ENCODE measurements at places on chromosomes 13 and 19.
A peak's percentile ranks its signal among the peaks of the same experiment; 100 is the strongest.

- DNase-seq = peak; percentile 81
Observed at GRCh38 chr19:10424011-10424637, 3.8 kb downstream of the PDE4A start.

DNA sequence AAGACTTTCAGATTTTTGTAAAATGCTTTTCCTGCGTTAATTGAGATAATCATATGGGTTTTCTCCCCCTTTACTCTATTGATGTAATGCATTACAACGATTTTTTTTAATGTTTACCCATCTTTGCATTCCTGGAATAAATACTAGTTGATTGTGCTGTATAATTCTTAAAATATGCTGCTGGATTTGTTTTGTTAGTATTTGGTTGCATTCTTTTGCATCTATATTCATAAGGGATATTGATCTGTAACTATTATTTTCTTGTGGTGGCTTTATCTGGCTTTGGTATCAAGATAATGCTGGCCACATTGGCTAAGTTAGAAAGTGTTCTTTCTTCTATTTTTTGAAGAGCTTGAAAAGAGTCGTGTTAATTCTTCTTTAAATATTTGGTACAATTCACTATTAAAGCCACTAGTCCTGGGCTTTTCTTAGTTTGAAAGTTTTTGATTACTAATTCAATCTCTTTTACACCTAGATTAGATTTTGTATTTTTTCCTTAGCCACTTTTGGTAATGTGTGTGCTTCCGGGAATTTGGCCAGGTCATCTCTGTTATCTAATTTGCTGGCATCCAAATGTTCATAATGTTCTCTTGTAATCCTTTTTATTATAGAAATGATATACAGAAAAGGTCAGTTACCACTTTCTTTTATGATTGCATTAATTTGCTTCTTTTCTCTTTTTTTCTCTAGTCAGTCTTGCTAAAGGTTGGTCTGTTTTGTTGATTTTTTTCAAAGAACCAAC lies 29.8 kb downstream of the KL start:
- DNase-seq = no peak

DNA sequence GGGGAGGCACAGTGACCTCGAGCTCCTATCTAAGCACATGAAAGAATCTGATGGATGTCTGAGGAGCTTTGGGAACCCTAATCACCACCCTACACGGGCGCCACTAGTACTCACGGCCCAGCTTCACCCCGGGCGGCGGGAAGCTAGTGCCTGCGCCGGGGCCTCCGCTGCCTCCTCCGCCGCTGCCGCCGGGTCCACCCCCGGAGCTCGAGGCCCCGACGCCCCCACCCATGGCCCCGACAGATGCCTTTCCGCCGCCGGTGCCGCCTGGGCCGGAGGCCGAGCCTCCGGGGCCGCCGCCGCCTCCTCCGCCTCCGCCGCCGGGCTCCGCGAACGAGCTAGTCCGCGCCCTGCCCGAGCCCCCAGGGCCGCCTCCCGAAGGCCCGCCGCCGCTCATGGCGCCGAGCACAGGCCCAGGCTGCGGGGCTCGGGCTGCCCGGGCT lies 312 bp downstream of the GSK3A start:
- DNase-seq = peak; percentile 35

DNA sequence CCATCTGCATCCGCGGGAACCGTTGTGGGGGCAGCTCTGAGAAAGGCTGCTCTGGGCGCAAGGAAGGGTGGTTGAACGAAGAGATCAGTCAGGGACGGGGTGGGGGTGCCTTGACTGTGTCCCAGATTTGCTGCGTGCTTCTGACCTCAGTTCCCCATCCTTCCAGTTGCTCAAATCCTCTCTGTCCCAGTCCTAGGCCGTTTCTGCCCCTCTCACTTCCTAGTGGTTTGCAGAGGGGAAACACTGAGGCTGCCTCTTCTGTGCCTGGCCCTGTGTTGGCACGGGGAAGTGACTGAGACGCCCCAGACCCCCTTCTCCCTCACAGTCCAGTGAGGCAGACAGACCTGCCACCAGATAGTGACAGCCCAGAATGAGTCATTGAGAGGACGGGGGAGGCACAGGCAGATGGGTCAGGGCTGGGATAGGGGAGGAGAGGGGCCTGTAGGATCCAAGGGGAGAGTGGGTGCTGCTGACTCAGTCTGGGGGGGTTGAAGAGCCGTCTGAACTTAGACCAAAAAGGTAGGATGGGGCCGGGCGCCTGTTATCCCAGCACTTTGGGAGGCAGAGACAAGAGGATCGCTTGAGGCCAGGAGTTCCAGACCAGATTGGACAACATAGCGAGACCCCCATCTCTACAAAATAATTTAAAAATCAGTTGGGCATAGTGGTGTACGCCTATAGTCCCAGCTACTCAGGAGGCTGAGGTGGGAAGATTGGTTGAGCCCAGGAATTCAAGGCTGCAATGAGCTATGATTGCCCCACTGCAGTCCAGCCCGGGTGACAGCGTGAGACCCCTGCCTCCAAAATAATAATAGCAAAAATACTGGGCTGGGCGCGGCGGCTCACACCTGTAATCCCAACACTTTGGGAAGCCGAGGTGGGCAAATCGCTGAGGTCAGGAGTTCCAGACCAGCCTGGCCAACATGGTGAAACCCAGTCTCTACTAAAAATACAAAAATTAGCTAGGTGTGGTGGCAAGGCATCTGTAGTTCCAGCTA lies 26.5 kb downstream of the NUMBL start:
- peak; percentile 22 for DNase-seq

DNA sequence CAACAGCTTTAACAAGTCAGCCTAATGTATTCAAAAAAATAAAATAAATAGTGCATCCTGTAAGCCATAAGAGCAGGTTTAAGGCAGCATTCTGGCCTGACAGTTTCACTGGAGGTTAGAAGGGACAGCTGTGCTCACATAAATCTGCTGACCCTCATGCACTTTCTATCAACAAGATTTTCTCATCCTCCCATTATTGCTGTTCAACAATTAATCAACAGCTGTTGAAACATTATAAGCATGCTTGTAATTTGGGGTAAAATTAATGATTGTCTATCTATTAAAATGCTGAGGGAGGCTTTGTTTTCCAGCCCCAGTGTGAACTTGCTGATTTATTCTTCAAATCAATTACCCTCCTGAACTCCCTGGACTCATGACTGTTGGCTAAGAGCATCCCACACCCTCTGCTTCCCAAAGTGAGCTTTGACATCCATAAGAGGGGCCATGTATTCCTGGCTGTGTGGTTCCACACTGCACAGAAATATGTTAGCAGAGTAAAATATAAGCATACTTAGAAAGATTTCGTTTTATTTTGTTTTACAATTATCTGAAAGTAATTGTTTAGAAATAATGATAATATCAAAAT lies 492.4 kb downstream of the EFNB2 start:
- DNase-seq = no peak

DNA sequence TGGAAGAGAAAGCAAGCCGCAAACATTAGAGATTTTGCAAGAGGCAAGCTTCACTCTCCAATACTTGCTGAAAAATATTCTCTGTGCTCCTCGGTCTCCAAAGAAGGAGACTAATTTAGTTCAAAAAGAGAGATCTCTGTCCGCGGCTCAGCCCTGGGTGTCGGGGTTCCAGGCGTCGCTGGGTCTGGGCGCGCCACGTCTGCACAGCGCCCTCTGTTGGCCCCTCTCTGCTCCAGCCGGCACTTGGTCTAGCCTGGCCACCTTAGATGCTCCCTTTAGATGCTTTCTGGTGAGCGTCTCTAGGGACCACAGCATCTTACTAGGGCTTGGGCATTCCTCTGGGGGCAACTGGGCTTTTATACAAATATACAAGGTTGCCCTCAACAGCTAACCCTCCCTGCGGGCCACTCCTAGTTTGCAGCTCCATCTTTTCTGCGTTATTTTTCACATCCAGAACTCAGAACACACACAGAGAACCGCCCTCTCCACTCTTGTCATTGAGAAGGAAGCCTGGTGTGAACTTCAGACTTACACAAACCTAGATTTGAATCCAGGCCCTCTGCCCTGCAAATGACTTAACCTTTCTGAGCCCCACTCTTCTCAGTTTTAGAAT lies 78.3 kb downstream of the CYSLTR2 start:
- peak; percentile 65 for DNase-seq

DNA sequence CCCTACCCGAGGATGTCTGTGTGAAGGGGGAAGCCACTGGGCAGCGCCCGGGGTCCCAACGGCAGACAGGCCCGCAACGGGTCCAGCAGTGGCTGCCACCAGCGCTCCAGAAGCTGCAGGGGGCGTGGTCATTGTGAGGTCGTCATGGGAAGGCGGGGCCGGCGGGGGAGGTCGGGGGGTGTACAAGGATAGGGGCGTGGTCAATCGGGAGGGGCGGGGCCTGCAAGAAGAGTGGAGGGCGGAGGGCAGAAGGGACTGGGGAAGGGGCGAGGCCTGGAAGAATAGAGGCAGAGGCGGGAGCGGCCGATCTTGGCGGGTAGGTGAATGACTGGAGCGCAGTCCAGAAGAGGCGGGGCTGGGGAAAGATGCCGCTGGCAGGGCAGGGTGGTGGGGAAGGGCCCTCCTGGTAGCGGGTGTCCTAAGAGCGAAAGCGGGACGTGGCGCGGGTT lies 4.4 kb downstream of the FUZ start:
- peak; percentile 92 for DNase-seq

- DNase-seq = no peak
Observed at GRCh38 chr13:108302279-108302678, 32.8 kb downstream of the TNFSF13B start.

DNA sequence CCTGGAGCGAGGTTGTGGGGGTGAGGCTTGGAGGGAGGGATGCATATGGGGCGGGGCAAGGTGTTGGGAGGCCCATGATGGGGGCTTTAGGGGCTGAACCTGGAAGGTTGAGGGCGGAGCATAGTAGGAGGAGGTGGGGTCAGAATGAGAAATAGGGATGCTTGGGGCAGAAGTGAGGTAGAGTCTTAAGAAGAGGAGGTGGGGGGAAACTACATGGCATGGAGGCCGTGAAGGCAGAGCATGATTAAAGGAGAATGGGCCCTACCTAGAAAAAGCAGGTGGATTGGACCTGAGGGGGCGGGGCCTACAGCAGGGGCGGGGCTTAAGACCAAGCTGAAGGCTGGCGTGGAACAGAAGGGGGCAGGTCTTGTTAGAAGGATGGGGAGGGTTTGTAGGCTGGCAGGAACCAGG lies 799 bp downstream of the NR1H2 start:
- peak; percentile 59 for DNase-seq

DNA sequence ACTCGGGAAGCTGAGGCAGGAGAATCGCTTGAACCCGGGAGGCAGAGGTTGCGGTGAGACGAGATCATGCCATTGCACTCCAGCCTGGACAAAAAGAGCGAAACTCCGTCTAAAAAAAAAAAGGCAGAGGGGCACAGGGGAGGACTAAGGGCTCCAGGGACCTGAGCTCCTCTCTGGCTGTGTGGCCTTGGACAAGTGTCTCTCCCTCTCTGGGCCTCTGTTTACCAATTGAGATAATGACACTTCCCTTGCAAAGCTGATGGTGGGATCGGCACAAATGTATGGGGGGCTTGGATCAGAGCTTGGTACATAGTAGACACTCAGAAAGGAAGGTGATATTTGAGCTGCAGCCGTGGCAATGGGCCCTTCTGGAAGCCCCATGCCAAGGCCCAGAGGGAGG lies 11.4 kb upstream of the SPACA4 start:
- no peak for DNase-seq

GRCh38 chr19:5281588-5281987 lies 59.0 kb downstream of the PTPRS start:
- DNase-seq = no peak

DNA sequence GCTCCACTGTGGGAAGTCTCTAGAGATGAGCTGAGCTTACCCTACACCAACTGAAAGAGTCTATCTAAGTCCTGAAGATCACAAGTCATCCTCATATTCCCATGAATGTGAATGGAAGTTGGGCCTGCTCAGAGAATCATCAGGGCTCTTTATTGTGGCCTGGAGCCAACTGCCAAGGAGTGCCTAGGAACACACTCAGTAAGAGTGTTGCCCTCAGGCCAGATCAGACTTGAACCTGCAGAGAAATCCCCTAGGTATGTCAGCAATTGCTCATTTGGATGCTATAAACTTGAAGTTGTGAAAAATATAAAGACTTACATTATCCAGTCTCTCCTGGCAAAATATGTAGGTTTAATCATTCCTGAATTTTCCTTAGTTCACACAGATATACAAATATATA lies 1070.2 kb downstream of the EFNB2 start:
- no peak for DNase-seq

- peak; percentile 20 for DNase-seq
Observed at GRCh38 chr13:44573790-44574465, 2.2 kb downstream of the TSC22D1 start.

DNA sequence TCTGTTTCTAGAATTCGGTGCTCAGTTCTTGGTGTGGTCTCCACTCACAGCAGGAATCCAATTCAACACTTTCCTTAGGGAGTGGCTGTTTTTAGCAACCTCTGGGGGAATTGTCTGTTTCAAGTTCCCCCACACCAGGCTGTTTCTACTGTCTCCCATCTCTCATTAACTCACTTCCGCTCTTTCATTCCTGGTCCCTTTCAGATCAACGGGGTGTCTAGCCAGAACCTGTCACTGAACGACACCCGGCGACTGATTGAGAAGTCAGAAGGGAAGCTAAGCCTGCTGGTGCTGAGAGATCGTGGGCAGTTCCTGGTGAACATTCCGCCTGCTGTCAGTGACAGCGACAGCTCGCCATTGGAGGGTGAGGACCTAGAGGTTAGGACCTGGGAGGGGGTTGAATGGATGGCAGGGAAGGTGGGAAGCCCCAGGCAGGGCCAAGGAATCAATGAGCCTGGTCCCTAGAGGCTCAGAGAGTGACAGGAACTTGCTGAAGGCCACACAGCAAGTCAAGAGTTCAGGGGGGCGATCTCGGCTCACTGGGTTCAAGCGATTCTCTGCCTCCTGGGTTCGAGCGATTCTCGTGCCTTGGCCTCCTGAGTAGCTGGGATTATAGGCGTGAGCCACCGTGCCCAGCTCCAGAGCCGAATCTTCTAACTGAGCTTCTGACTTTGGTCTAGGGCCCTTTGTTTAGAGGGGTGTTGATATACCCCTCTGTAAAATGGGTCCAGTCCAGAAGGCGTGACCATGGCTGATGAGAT lies 25.5 kb downstream of the TJP3 start:
- no peak for DNase-seq

DNA sequence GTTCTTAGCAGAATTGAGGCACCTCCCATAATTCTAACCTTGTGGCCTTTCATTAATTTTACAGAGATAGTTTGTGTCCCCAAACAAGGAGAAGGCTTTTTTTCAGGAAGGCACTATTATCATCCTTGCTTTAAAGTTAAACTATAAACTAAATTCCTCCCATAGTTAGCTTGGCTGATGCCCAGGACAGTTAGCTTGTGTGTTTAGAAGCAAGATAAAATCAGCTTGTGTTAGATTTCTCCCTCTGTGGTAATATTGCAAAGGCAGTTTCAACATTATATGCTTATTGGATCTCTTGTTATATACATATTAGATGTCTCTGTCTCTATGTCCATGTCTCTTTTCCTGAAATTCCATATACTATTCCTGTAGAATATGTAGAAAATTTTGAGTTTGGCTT lies 342.7 kb downstream of the TBC1D4 start:
- no peak for DNase-seq

- no peak for DNase-seq
Observed at GRCh38 chr19:48043675-48044258, at the start of gene CABP5. TSS of gene CABP5 (minus strand) at chr19:48044079. CDS start at chr19:48043922, 157 bp downstream.

- DNase-seq = no peak
Observed at GRCh38 chr19:405121-405965, 3.6 kb downstream of the C2CD4C start.

Data from activated naive CD4-positive, alpha-beta T cell treated with anti-CD3 and anti-CD28 coated beads for 36 hours (primary cell).